ENCODE measurements at places on chromosomes 11 and 22.

DNA sequence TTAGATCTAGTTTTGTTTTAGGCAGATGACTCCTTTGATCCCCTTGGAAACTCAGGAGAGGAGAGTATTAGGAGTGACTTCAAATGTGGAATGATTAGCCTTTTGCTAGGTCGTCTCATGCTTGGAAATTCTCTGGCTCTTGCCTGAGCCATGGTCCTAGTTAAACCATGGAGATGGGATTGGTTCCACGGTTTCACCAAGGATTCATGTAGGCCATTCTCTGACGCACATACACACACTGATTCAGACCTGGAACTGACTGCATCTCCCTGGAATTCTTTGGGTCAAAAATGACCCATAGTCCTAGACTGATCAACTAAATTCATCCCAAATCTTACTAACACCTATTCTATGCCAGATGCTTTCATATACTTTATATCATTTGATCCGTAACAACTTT is 56.5 kb downstream of the POLD3 start:
- no peak for DNase-seq

- no peak for DNase-seq
Observed at GRCh38 chr22:33382436-33382835, 324.3 kb upstream of the SYN3 start.

DNA sequence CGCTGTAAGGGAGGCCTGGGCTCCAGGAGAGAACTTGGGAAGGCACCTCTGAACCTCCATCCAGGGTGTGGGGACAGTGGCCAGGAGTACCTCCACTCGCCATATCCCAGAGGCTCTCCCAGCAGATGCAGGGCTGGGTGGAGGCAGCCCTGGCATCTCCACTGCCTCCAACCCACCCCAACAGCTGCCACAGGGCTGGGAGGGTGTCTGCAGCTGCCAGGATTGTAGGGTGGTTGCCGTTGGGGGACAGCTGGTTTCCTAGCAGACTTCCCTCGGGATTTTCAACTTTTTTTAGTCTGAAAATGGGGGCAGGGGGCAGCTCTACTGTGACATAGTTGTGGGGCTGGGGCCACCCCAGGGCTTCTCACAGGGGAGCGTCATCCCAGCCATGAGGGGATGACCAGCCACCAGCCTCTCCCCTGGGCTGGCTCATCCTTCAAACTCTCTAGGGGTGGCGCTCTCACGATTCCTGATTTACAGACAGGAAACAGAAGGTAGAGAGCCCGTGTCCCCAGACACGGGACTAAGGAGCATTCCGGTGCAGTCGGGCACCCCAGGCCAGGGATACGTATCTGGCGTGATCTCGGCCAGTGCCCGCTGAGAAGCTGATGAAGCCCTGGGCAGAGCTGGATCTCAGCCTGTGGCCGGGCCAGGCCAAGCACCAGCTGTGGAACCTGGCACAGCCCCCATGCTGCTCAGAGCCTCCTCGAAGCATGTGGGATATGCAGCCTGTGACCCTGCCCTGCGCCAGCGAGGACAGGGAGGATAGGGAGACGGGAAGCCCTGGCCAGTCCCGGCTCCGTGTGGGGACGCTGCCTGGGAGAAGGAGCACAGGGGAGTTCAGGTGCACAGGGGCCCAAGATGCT is 9.9 kb downstream of the PRR5 start:
- DNase-seq, result no peak

- no peak for DNase-seq
Observed at GRCh38 chr11:34284811-34285481, 72.9 kb downstream of the ABTB2 start.

DNA sequence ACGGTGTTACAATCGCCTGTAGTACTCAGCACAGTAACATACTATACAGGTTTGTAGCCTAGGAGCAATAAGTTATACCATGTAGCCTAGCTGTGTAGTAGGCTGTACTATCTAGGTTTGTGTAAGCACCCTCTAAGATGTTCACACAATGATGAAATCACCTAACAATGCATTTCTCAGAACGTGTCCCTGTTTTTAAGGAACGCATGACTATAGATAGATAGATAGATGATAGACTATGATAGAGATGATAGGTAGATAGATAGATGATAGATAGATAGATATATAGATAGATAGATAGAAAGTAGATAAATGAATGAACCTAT is 203.9 kb downstream of the FAM76B start:
- no peak for DNase-seq

GRCh38 chr22:43008921-43009320 is 6.0 kb downstream of the PACSIN2 start:
- no peak for DNase-seq

DNA sequence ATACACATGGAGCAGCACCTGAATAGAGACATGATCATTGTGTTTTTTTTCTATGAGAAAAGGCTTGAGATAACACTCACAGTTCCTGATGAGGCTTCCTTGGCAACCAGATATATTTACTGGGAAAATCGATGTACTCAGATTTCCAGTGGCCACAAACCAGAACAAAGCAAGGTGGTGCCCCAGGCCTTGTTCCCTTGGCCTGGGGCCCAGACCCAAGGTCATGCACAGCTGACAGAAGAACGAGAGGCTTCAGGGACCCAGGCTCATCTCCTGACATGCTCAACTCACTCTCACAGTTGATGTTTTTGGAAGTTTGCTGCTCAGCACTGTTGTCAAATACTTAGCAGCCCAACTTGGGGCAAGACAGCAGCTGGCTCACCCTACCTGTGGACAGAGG is 281.8 kb downstream of the NTM start:
- no peak for DNase-seq

GRCh38 chr11:73465871-73466270 is 89.7 kb downstream of the RELT start:
- no peak for DNase-seq

- no peak for DNase-seq
Observed at GRCh38 chr22:35192129-35192918, 65.0 kb upstream of the HMGXB4 start.

GRCh38 chr11:12882670-12883069 is 126.4 kb upstream of the RASSF10 start:
- DNase-seq, result no peak

DNA sequence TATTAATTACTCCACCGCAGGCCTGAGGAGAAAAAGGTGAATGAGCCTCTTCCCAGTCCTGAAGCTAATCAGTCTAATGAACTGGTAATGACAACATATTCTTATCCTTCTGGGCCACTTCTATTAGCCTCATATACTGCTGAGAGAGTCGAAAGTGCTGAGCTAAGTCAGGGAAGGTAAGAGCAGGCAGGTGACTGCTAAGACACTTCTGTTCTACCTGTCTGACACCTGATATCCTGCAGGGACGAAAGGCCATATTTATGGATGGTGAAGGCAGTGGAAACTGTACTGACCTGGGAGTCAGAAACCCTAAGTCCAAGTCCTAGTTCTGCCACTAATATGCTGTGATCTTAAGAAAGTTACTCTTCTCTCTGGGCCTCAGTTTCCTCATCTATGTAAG is 3.5 kb downstream of the TBC1D10A start:
- DNase-seq, result no peak

GRCh38 chr11:83691451-83691950 is 405.3 kb upstream of the CCDC90B start:
- no peak for DNase-seq

DNA sequence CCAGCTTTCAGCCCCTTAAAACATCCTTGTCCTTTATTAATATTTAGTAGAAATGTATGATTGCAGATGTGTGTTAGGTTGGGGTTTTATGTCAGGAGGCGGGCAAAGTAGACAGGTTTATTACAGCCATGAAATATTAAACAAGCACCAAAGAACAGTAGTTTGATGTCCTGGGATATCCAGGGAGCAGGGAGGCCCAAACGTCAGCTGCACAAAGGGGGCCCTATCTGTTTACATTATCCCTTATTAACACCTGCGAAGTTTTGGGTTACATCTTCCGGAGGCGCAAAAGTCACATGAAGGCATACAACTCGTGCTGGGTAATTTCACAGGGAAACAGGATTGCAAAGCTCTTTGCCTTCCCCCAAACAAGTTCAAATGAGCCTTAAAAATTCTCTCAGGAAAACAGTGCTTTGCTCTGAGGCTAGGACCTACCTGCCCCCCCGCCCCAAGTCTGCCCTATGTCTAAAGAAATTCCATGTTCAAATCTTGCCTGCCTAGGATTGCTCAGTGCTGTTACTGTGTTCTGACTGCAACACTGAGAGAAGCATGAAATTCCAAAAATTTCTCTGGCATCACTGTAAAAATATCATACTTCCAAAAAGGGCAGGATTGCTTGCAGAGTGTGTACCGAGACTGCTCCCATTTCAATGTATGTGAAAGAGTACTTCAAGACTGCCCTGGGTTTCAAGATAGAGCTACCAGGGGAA is 8.9 kb downstream of the MN1 start:
- DNase-seq, result no peak

DNA sequence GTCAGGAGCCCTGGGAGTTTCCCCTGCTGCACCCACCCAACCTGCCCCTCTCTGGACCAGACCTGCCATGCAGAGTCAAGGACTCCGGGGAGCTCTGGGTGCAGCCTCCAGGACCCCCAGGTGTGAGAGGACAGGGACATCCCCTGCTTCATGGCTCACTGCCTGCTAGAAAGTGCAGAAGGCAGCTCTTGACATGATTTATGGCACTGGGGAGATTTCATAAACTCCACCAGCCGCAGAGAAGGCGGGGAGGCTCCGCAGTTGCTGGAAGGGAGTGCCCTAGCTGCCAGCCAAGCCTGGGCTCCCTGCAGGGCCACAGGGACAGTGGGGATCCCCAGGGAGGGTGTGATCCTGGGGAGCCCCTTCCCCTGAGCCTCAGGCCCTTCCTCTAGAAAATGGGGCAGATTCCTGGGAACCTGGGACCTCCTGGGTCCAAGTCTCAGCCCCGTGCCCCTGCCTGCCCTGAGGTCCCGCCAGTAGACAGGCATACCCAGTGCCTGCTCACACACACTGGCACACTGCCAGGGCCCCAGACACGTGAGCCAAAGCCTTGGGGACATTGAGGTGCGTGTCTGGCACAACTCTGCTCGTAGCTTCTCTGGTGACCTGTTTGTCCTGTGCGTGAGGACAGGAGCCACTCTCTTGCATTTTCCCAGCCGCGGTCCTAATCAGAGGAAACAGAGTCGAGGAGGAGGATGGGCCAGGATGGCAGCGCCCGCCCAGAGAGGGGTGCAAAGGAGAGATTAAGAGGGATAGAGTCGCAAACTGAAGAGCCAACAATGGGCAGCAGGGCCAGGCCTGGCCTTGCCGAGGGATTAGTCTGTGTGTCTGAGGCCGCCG is 13.8 kb downstream of the CABP7 start:
- no peak for DNase-seq

DNA sequence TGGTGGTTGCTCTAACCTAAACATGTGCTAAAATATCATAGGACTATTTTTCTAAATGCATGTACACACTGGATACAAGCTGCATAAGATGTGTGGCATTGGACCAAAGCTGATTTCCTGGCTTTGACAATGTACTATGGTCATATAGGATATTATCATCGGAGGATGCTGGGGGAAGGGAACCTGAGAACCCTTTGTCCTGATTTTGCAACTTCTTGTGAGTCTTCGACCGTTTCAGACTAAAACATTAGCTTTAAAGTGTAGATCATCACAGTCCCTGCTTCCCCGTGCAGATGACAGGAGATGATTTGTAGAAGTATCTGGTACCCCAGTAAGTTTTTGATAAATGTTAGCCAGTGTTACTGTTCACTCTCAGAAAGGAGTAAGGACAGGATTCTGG is 554.7 kb downstream of the MIAT start:
- DNase-seq, result no peak

DNA sequence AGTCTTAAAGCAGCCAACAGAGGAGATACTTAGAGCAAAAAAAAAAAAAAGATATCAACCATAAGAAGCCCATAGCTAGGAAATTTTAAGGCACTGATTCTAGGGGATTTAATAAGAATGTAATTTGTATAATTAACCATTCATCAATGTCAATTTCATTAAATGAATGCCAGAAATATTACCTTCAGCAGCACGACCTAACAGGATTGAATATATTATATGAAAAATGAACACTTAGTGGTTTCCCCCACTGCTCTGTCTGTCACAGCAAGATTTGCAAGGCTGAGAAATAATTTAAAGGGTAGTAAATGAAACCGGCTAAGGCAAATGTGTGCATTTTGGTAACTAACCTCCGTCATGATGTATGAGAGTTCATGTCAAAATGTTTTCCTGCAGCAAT is 319.9 kb downstream of the KIRREL3 start:
- no peak for DNase-seq

- no peak for DNase-seq
Observed at GRCh38 chr22:20106205-20106848, 9.6 kb upstream of the RANBP1 start.

- DNase-seq, result no peak
Observed at GRCh38 chr11:117513666-117514065, 186.0 kb downstream of the CEP164 start.
